ENCODE measurements at places on chromosomes 1 and 21.

GRCh38 chr1:180560200-180560867 lies 1.6 kb downstream of the OVAAL start:
- DNase-seq: no peak

DNA sequence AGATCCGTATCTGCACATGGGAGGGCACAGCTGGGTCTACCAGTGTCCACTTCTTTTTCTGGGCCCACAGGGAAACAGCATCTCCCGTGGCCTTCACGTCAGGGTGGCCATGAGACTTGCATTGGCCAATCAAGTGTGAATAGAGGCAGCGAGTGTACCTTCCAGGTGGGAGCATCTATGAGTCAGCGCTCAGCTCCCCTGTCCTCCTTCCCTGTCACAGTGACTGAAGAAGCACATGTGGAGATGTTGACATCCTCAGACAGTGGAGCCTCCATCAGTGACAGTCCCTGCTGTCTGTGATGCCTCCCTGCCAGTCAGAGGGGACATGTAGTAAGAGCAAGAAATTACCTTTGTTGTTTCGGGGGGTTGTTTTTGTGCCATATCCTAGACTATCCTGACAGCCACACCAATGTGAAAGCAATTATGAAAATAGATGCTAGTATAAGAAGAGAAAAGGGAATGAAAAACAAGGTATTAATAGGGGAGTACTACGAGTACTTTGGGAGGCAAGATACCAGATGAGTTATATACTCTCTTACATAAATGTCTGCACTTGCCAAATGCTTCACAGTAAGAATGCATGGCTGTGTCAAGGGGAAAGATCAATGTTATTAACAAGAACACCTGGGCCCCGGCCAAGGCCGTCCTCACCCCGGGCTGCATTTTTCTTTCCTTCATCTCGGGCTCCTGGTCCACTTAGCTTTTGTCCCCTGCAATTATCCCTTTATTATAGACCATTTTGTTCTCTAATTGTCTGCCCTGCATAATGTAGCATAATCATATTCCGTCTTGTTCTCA lies 86.0 kb downstream of the MATN1 start:
- DNase-seq: no peak

GRCh38 chr1:199909137-199909536 lies 118.4 kb upstream of the NR5A2 start:
- no peak for DNase-seq

- peak; percentile 53 for DNase-seq
Observed at GRCh38 chr1:38586993-38587646, 272.5 kb downstream of the RRAGC start.

DNA sequence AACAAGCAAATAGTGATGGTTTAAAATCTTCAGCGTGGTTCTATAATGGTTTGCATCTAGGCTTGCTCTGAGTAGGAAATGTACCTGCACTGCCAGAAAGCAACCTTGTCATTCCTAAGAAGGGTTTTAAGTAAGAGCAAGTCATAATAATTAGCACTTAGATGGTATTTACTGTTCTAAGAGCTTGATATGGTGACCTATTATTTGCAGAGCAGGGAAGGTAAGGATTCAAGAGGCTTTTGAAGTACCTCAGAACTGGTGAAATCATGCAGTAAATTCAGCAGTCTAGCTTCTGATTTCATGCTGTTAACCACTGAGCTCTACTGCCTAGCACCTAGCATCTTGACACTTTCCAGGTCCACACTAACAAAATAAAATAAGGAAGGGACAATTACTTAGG lies 23.7 kb downstream of the ATP1A1 start:
- DNase-seq: no peak

- DNase-seq: no peak
Observed at GRCh38 chr1:149995927-149996326, 14.6 kb downstream of the OTUD7B start.

DNA sequence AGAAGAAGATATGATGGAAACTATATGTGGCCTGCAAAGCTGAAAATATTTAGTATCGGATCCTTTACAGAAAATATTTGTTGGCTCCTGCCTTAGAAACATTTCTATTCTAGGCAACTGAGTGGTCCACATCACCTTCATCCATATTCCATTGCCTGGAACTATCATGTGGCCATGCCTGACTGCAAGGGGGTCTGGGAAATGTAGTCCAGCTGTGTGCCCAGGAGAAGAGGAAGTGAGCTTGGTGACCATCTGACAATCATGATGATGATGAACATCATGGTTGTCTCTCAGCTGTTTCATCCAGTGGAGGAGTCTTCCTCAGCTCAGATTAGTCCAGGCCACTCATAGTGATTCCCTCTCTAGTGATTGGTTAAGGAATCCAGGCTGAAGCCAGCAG lies 61.8 kb upstream of the IFNLR1 start:
- peak; percentile 45 for DNase-seq

DNA sequence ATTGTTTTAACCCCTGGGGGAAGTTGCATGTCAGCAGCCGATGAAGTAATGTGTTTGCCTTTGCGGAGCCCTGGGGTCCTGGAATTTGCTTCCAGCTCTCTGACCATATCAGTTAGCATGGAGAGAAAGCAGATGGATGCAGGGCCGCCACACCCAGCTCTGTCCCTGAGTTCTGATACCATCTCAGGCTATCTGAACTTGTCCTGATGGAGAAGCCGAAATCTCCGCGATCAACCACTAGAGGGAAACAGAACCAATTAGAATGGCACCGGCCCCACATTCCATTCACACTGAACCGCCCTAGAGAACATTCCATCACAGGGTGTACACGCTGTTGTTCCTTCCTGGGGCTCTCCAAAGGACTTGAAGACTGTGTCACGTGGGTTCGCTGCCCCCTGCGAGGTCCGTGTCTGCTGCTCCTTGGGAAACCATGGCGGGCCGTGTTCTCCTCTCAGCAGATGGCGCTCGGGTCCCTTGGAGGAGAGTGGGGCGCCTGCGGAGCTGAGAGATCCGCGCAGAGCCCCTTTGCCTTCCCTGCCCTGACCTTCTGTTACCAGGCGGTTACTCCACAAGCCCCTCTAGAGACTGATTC lies 75.4 kb downstream of the ABCA4 start:
- DNase-seq: peak; percentile 43

DNA sequence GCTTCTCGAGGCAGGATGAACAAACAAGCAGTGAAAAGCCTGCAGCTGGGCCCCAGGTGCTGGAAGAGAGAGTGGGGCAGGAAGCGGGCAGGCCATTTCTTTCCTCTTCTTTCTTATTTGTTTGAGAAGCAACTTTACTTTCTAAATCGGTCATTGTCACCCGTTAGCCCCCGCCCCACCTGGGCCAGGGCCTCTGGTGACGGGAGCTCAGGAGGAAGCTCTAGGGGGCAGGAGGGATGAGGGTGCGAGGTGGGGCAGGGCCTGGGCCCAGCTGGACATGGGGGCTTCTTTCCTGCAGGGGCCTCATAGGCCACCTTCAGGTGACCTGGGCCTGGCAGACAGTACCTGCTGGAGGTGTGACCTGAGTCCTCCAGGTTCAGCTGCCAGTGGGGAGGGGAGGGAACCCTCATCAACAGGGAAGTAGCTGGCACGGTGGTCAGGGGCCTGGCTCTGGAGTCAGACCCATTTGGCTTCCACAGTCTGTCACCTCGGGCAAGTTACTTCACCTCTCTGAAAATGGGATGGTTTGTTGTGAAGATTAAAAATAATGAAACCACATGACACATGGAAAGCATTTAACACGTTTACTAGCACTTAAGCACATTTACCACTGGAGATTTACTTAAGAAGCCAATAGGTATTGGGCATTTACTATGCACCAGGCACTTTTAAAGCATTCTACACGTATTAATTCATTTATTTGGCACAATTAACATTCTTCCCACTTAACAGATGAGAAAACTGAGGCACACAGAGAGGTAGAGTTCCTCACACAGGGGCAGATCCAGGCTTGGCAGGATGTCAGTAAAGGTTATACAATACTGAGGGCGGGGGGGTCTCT lies 54.1 kb upstream of the ID3 start:
- no peak for DNase-seq

- DNase-seq: no peak
Observed at GRCh38 chr1:90795431-90795830, 78.3 kb upstream of the BARHL2 start.

- peak; percentile 23 for DNase-seq
Observed at GRCh38 chr1:150874455-150875196, 1.8 kb downstream of the ARNT start.

DNA sequence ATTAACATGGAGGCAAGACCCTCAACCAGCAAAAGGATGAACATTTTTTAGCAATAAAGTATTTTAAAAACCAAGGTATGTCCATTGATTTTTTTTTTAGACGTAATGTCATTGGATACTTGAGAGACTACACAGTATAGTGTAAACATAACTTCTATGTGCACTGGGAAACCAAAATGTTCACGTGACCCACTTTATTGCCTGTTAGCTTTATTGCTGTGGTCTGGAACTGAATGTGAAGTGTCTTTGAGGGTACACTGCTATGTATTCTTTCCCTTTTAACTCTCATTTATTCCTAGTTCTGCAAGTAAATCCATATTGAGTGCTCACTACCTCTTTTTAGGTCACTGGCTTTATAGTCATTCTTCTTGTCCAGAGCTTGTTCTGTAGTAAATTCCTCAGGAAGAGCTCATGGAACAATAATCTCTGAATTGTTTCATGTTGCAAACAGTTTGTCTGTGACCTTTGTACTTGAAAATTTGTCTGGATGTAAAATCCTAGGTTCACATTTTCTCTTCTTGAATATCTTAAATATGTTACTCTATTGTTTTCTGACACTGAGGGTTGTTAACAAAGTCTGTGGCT lies 20.6 kb downstream of the ABCD3 start:
- DNase-seq: no peak

DNA sequence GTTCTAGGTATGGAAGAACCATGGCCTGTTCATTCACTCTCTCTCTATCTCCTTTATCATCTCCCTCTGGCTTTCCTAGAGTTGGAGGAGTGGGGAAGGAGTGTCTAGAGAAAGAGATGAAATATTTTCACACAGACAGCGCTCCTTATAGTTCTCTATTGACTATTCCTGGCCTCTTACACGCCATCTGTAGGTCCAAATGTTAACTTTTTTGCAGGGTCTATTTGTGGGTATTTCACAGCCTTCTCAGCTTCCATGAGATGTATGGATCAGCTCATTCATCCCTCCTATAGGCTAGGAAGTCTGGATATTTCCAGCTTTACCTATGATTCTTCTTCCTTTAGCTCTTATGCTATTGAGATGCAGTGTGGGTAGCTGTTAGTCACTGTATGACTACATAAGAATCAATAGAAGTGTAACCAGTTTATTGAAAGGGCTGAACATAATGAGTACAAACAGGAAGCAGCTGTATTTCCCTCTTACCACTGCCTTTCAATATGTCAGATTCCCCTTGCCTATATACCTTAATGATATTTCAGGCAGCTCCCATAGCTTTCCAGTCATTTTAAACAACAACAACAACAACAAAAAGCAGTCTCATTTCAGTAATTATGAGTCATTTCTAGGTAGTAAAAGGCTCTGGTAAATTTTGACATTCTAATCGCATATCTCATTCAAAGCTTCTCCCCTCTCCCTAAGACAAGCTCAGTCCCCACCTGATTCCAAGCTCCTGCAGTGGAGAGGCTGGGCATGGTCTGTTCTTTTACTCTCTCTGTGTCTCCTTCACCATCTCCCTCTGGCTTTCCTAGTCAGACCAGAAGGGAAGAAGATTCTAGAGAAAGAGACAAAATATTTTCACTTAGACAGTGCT lies 149.5 kb downstream of the TTLL7 start:
- DNase-seq: no peak

DNA sequence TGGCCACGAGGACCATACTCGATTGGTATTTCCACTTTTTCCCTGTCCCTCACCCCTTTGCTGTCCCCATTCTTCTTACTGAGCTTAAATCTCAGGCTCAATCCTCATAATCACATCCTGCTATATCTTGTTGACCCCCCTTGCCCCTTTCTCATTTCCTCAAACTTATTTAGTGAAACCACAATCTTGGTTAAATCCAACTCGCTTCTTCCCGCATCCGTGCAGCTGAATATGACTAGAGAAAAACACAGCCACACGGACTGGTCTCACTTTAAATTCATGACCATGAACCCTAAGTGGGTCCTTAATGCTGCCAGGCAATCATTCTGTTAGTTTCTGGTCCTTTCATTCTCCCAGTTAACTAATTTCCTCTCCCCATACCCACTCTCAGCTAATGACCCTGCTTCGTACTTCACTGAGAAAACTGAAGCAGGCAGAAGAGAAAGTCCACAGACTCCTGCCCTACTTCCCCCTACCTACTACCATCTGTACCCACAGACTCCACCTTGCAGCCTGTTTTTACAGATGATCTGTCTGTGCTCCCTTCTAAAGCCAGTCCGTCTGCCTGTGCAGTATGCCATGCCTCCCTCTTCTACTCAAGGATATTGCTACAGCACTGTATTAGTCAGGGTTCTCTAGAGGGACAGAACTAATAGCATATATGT lies 96.8 kb upstream of the LMO4 start:
- DNase-seq: no peak

DNA sequence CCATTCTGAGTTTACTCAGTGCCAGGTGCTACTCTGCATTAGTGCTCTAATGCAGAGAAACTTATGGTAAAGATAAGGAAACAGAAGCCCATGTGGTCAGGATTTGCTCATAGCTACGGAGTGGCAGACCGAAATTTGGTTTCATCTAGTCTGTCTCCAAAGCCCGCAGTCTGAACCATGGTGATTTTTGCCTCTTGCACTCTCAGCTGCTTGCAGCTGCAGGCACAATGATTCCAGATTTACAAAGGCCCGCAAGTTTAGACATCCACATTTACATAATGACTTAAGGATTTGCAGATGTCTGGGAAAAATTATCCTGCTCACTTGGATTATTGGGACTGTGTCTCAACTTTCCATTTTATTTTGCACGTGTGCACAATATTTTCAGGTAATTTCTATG lies 161.3 kb upstream of the KCNJ6 start:
- DNase-seq: no peak

- DNase-seq: no peak
Observed at GRCh38 chr21:35427320-35428000, 378.4 kb upstream of the RUNX1 start.

- no peak for DNase-seq
Observed at GRCh38 chr1:34761176-34761761, 1.7 kb downstream of the GJB4 start.

DNA sequence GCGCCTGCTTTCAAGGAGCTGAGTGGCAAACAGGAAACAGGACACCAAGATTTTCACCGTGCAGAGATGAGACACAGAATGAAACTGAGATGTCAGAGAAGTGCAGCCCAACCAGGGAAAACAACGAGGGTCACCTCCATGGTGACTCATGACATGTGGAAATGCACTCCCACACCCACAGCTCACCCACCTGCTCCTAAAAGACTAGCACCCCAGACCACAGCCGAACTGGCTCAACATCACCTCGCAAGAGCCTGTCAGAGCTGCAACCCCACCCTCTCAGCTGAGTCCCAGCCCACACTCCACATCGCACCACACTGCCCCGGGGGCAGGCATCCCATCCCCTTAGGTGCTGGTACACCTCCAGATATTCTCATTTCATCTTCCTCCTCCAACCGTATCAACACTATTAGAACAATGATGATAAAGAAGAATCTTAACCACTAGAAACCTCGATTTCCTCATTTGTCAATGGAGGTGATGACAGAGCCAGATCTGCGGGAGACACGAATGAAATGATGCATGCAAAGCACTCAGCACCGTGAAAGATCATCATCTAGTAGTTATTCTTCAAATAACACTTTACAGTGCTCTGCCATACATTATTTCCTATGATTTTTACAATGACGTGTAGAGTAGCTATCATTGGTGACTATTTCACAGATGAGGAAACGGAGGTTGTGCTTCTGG lies 103.2 kb downstream of the DMRTB1 start:
- no peak for DNase-seq

- DNase-seq: no peak
Observed at GRCh38 chr1:156427957-156428356, 58.9 kb downstream of the RHBG start.

Data from inflammatory macrophage (primary cell).